ENCODE measurements at places on chromosomes 6 and 20.

DNA sequence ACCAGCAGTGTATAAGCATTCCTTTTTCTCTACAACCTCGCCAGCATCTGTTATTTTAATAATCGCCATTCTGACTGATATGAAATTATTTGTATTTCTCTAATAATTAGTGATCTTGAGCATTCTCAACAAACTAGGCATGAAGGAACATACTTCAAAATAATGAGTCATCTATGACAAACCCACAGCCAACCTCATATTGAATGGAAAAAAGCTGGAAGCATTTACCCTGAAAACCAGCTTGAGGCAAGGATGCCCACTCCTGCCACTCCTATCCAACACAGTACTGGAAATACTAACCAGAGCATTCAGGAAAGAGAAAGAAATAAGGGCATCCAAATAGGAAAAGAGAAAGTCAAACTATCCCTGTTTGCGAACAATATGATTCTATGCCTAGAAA is 390.6 kb upstream of the ID4 start:
- no peak for DNase-seq

GRCh38 chr6:15949982-15950381 is 178.9 kb upstream of the MYLIP start:
- DNase-seq = no peak

- DNase-seq = no peak
Observed at GRCh38 chr6:120894077-120894476, 440.2 kb downstream of the TBC1D32 start.

DNA sequence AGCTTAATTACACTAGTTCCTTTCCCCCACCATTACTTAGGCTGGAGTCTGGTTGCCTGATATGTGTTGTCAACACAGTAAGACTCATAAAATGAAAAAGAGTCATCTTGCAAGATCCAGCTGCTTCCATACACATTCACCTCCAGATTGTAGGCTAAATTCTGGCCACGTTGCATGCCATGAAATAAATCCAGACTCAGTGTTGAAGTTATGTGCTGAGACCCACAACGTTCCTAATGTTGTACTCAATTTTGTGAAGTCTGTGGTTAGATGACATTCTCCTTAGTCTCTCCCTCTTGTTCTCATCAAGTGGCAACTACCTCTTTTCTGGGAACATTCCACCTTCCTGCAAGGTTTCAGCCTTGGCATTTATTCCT is 212.3 kb downstream of the LMBRD1 start:
- DNase-seq = no peak

GRCh38 chr20:1417790-1418189 is 24.9 kb upstream of the FKBP1A start:
- no peak for DNase-seq

DNA sequence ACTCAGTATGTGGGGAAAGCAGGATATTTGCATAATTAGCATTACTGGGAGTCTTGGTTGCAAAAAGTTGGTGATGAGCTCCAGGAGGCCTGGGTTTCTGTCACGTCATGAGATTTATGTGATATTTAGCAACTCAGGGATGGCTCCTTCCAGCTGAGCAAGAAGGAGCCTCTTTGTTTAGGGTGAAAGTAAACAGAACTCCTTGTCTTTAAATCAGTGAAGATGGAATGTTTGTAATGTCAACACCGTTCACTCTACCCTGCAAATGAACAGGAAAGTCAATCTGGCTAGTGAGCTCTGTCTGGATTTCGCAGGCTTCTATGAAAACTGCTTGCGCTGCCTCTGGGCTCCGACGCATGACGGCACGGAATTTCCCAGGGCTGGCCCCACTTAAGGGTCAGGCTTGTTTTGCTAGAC is 86.9 kb downstream of the PXDC1 start:
- DNase-seq = no peak

GRCh38 chr6:161302949-161303348 is 29.1 kb upstream of the AGPAT4 start:
- DNase-seq = no peak

DNA sequence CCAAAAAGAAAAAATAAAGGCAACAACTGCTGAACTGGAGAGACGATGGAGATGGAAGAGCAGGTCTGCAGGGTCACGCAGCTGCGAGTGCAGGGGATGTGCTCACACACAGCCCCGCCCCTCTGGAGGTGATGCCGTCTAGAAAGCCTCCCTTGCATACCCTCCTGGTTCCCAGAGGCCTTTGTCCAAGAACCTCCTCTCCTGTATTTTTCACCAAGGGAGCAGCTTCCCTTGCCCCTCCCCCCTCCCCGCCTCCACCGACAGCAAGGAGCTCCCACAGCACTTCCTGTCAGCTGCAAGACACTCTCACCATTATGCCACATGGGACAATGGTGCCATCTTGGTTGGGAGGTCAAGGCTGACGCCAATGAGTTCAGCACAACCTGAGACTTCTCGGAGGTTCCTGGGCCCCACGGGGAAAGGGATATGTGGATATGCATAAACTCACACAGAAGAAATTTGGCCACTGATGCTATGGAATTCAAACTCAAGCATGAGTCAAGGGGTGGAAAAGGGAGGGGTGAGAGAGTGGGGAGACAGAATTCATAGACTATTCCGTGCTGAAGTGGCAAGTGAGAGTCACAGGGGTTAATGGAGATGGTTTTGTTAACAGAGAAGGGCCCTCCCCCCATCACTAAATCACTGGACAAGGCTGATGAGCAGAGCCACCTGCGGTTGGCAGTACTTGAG is 132.9 kb downstream of the SCML4 start:
- DNase-seq = no peak

GRCh38 chr20:58511364-58511763 is 3.8 kb downstream of the APCDD1L start:
- no peak for DNase-seq

DNA sequence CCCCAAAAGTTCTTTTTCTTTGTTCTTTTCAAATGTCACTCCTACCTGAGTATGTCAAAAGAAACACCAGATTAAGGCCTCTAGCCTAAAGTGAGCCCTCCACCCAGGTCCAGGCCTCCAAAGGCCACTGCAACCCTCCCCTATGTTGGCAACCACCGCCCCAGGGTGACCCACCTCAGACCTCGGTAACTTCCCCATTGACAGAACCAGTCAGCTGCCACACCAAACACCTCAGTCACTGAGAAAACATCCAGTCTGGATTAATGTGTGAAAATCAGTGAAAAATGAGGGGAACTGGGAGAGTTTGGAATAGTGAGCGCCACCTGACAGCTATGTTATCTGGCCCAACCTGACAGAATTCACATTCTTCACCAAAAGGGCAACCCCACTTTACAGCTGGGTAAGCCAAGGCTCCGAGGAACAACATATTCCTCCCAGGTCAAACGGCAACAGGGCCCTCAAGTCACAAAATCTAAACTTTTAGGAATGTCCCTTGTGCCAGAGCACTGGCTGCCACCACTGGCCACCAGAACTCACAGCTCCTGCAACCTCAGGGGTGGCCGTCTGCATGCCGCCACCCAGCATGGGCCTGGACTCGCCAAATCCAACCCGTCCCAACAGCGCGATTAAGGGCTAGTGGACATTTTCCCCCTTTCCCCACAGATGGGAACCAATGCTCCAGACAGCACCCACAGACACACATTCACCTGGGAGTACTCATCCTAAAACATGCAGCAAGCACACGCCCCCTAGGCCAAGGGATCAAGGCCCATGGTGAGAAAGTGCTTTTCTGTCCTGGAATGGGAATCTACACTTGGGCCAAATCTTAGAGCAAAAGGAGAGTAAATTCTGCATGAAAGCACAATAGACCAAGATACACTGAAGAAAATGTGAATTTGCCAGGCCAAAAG is 4.8 kb downstream of the TAF4 start:
- DNase-seq = no peak

DNA sequence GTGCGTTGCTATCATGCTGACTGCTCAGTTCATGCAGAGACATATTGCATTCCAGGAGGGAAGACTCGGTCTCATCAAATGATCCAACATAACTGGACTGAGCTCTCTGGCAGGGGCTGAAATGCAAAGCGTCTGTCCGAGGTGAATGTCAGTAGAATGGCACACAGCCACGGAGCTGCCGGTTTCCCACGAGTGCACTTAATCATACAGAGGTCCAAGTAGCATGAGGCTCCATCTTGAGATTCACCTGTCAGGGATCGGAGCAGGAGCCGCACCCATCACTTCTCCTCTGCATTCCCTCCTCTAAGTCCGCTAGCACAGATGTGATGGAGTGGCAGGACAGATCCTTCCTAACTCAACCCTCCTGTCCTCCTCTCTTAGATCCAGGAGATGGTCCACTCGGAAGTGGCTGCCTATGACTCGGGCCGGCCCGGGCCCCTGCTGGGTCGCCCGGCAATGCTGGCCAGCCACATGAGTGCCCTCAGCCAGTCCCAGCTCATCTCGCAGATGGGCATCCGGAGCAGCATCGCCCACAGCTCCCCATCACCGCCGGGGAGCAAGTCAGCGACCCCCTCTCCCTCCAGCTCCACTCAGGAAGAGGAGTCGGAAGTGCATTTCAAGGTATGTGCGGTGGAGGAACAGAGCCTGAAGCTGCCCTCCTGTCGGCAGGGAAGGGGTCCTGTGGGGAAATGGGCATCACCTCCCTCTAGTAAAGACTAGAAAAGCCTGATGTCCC is 135.9 kb downstream of the JPH2 start:
- DNase-seq = no peak

DNA sequence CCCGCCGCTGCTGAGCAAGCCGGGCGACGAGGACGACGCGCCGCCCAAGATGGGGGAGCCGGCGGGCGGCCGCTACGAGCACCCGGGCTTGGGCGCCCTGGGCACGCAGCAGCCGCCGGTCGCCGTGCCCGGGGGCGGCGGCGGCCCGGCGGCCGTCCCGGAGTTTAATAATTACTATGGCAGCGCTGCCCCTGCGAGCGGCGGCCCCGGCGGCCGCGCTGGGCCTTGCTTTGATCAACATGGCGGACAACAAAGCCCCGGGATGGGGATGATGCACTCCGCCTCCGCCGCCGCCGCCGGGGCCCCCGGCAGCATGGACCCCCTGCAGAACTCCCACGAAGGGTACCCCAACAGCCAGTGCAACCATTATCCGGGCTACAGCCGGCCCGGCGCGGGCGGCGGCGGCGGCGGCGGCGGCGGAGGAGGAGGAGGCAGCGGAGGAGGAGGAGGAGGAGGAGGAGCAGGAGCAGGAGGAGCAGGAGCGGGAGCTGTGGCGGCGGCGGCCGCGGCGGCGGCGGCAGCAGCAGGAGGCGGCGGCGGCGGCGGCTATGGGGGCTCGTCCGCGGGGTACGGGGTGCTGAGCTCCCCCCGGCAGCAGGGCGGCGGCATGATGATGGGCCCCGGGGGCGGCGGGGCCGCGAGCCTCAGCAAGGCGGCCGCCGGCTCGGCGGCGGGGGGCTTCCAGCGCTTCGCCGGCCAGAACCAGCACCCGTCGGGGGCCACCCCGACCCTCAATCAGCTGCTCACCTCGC is 1.5 kb downstream of the ARID1B start:
- DNase-seq = no peak

GRCh38 chr20:24918579-24919566 is 30.2 kb upstream of the CST7 start:
- DNase-seq = no peak

GRCh38 chr6:143110996-143111395 is 50.3 kb downstream of the AIG1 start:
- no peak for DNase-seq

DNA sequence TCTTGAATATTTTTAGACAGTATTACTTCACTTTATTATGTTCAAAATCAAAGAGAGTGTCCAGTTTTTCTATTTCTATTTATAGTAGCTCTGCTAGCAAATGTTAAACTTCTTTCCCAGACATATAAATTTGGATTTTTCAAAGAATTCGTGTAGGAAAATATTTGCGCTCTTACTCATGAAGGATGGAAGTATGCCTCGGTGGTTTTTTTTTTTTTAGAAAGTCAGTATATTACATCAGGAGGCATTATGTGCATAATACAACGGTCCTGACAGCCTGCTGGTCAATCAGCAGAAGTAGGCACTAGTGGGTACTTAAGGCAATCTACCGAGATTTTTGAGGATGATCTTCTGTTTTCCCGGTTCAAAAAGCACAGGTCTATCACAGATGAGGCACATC is 249.3 kb downstream of the TBX18 start:
- no peak for DNase-seq

GRCh38 chr20:47950124-47950912 is 165.0 kb upstream of the SULF2 start:
- no peak for DNase-seq
